ENCODE measurements at places on chromosomes 11 and 22. TPM values are rescaled to one million over a fixed set of nuclear protein-coding genes. Genes with fewer than 3 reads are reported as not detected.

DNA sequence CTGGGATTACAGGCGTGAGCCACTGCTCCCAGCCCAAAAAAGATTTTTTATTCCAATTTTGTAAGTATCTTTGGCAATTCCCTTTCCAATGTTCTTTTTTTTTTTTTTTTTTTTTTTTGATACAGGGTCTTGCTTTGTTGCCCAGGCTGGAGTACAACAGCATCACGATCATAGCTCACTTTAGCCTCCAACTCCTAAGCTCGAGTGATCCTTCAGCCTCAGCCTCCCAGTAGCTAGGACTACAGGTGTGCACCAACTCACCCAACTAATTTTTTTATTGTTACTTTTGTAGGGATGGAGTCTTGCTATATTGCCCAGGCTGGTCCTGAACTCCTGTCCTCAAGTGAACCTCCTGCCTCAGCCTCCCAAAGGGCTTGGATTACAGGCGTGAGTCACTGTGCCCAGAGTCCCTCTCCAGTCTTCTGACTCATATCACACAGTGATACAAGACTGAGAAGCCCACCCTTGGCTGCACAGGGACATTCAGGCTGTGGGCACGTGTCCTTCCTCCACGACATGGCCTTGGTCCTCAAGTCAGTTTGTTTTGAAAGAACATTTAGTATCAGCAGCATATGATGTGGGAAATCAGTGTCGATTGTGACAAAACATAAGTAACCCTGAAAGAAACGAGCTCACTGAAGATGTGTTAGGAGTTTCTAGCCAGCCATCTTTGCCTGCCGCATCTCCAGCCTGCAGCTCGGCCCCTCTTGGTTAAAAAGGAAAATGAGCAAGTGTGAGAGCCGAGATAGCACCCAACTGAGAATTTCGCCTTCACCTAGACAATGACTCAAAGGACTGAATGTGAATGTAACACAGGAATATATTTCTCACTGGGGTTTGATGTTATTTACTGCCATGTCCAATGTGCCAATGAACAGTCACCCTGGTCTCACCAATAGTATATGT, 175.5 kb downstream of the MN1 start:
- no peak for DNase-seq

- DNase-seq = no peak
Measured at GRCh38 chr11:63720611-63721010, 39.3 kb downstream of the RTN3 start.

DNA sequence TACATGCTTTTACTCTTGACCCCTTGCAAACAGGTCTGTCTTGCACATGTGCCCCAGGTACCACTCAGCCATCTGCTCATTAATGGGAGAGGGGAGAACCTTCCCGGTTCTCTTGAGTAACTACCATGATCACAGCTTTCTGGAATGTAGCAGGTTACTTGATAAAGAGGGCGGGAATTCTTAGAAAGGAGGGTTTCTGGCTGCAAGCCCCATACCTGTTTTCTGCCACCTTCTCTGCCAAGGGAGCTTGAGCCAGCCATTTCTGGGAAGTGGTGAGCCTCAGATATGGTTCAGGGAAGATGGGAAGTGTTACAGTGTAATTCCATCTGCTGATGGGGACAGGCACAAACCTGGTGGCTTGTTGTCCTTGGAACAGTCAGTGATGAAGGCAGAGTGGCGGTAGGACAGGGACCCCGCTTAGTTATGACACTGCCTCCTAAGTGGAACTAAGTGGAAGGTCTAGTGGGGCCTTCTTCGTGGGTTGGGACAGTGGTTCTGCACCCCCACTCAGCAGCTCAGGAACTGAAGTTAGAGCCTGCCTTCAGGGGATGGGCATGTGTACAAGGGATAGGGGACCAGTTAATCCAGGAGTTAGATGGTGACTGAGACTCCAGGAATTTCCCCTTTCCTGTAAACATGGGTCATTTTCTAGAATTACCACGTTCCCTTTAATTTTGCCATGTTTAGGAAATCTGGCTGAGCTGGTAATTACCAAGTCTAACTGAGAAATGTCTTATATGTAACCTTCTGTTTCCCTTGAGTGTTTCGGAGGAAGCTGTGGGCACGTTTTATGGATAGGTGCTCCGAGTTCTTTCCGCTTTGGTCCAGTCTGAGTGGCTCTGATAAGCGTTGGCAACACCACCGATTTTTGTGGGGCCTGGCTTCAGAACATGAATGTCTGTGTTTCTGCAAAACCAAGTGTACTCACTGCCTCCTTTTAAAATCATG, 35.3 kb downstream of the BCR start:
- DNase-seq = peak; percentile 64

DNA sequence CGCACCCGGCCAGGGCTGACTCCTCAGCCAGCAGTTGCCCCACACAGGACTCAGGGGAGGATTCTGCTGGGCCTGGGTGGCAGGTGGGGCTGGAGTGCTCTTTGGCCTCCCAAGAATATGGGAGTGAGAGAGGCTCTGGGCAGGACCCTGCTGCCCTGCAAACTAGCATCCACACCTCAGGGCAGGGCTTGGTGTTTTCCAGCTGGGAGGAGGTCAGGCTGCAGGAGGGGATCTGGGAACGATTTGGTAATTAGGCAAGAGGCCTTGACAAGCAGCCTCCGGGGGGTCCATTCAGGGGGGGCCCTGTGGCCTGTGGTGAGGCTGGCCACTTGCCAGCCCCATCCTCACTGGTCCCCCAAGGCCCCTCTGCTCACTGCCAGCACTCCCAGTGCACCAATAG, 35.8 kb downstream of the WNT11 start:
- no peak for DNase-seq

DNA sequence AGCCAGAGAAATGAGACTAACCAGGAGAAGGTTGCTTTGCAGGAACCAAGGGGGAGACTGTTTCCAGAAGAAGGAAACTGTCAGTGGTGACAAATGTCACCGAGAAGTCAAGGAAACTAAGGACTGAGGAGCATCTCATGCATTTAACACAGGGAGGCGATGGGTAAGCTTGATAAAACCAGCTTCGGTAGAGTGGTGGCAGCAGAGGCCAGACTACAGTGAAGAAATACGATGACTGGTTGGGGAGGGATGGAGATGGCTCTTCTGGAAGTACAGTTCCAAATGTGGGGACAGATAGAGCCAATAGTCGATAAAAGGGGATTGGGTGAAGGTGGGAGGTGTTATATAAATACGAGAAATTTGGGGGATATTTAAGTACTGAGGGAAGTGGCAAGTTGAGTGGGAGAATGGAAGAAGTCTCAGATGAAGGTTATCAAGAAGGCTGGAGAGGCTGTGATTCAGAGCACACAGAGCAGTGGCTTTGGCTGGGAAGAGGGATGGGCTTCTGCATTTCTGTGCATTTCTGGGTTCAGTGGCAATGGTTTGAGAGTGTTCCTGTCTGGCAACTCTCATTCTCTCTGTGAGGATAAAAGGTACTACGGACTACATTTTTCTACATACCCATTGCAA, 29.2 kb downstream of the SC5D start:
- DNase-seq = peak; percentile 42

GRCh38 chr11:457111-457760, 7.2 kb downstream of the PTDSS2 start:
- no peak for DNase-seq

- DNase-seq = no peak
Measured at GRCh38 chr11:1310772-1311468, 1.5 kb upstream of the TOLLIP start.

GRCh38 chr11:20353829-20354434, 9.6 kb upstream of the HTATIP2 start:
- peak; percentile 35 for DNase-seq

Gene EFEMP2
- 70.7 TPM for total RNA-seq

Gene ESRRA
- total RNA-seq = 42.8 TPM

Gene OR5P2
- total RNA-seq = not detected
